CD8-positive, alpha-beta T cell (primary cell): ENCODE measurements at places on chromosomes 12 and 14.
A peak's percentile ranks its signal among the peaks of the same experiment; 100 is the strongest.

- DNase-seq = no peak
Measured at GRCh38 chr12:3033539-3033867, 43.7 kb upstream of the TSPAN9 start.

GRCh38 chr12:110501399-110501751 lies 536 bp downstream of the VPS29 start:
- DNase-seq = no peak

DNA sequence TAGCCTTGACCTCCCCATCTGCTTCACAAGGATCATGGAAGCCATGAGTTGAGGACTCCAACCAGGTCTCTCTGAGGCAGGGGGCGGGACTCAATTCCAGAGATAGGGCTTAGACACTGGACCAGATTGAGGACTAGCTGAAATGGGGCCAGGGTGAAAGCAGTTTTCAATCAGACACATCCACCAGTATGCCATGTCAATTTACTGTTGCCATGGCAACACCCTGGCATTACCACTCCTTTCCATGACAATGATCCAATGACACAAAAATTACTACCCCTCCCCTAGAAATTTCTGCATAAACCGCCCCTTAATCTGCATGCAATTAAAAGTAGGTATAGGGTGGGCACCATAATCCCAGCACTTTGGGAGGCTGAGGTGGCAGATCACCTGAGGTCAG lies 18.6 kb upstream of the DCAF5 start:
- no peak for DNase-seq

GRCh38 chr12:131383741-131384543 lies 326.9 kb upstream of the SFSWAP start:
- DNase-seq = no peak

DNA sequence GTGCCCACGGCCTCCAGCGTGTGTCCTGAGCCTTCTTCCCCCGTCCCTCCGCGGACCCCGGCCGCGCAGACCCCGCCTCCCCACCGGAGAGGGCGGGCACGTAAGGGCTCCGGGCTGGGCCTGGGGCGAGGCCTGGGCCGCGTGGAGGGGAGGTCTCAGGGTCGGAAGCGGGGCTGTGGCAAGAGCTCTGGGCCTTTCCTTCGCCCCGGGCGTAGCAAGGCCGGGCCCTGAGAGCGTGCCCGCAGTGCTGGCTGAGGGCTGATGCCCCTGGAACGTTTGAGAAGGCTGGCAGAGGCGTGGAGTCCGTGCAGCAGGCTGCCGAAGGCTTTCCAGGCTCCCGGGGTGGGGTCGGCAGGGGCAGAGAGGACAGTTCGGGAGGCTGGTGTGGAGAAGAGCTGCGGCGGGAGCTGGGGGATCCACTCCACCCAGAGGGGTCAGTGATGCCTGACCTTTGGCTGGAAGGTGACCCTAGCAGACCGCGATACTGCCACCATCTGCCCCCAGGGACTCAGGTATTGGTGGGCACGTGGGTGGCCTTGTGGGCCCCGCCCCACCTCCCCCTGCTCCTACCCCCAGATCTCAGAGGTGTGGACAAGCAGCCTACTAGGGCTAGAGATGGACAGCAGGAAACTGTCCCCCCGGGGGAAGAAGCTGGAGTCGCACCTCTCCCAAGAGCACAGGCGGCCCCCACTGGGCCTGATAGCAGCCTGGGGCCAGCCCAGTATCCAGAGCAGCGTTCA lies 558 bp downstream of the TEX22 start:
- DNase-seq = no peak

GRCh38 chr12:34625116-34625515 lies 602.8 kb downstream of the ALG10 start:
- DNase-seq = no peak

DNA sequence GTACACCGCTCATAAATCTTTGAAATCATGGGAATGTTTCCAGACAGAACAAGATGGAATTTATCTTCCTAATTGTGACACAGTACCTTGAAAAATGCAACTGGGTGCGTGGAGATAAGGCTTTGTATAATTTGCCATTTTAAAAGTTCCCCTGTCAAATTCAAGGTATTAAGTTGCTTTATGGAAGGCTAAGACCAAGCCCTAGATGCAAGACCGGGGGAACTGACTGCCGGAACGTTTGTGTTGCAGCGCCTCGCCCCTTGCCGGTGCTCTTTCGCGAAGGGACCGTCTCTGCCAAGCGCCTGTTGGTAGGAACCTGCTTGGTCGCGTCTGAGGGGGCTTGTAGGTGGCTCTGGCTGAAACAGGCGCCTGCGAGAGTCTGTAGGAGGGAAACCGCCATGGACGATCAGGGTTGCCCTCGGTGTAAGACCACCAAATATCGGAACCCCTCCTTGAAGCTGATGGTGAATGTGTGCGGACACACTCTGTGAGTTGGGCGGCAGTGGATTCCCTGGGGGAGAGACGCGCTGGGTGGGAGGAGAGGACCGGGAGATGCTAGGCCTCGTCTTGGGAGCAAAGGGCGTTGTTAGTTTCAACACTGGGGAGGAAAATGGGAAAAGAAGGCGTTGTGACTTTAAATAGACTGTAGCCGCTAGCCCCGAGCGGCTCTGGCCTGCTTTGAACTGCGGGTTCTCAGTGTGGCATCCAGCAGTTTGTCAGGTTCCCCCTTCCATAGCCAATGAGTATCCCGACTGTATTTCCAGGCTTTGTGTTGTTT lies at the start of gene MNAT1:
TSS of gene MNAT1 (plus strand) at position 297 of the 778 bp plus-strand sequence. CDS start at position 399, 102 bp downstream.
- peak; percentile 76 for DNase-seq

- no peak for DNase-seq
Measured at GRCh38 chr14:61535458-61535857, 159.9 kb upstream of the HIF1A start.

- no peak for DNase-seq
Measured at GRCh38 chr12:116984098-116984497, 73.3 kb downstream of the FBXW8 start.

DNA sequence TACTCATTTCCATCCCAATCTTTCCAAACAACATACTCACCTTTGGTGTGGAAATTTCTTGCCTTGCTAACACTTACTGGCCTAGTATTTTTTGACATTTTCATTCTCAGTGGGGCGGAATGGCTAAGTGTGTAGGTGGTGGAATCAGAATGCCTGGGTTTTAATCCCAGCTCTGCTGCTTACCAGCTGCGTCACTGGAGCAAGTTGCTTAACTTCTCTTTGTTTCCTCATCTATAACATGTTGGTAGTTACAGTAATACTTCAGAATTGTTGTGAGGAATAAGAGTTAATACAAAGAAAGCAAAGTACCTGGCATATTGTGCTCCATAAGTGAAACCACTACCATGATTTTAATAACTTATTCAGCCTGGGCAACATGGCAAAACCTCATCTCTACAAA lies 3.0 kb upstream of the FAM177A1 start:
- no peak for DNase-seq

- DNase-seq = no peak
Measured at GRCh38 chr14:93061380-93062012, 54.2 kb downstream of the ITPK1 start.

- no peak for DNase-seq
Measured at GRCh38 chr14:20614038-20614840, 23.1 kb upstream of the RNASE12 start.

DNA sequence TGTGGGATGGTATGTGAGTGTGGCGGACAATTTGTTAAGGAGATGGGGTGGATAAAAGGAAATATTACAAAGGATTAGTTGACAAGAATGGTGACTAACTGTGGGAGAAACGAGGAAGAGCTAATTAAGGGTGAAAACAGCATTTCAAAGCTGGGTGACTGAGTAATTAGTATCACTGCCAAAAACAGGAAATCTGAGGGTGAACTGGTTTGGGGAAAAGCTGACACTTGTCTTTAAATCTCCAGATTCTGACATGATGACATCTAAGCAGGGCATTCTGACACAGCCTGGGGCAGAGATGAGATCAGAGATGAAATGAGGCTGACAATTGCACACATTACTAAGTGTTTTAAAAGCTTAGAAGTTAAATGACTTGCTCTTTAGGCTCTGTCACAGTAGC lies 42.4 kb upstream of the CCDC175 start:
- DNase-seq = no peak

DNA sequence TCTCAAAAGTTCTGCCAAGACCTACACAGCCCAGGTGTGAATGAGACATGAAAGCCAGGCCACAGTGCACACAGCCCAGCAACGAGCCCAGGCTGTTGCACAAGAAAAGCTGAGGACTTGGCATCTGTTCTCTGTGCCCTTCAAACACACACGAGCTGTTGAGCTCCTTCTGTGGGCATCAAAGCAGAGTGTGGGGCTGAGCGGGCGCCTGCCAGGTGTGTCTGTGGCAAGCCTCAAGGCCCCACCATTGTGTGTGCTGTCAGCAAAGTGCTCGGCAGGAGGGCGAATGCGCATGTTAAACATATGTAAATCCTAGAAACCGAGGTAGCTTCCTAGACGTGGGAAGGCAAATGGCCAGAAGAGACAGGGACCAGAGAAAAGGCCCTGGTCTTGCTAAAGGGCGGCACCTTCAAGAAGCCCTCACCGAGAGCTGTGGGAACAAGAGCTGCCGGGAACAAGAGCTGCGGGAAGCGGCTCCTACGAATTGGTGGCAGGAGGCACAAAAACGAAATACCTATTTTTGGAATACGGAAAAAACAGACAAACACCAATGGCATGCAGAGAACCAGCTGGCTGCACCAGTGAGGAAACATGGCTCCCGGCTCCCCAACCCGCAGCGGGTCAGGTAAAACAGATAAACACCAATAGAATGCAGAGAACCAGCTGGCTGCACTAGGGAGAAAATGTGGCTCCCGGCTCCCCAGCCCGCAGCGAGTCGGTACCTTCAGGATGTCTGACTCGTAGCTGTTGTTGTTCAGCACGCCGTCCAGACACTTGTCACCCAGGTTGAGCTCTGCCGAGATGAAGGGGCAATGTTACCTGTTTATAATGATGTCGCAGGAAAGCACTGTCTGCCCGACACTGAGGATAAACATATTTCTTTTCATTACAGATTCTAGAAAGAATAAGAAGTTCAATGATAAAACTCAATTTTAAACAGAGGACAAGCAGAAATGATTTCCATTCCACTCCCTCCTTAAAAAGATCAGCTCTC lies 19.0 kb upstream of the GOLGA3 start:
- DNase-seq = peak; percentile 57

- DNase-seq = no peak
Measured at GRCh38 chr12:19771858-19772257, 332.6 kb downstream of the AEBP2 start.

DNA sequence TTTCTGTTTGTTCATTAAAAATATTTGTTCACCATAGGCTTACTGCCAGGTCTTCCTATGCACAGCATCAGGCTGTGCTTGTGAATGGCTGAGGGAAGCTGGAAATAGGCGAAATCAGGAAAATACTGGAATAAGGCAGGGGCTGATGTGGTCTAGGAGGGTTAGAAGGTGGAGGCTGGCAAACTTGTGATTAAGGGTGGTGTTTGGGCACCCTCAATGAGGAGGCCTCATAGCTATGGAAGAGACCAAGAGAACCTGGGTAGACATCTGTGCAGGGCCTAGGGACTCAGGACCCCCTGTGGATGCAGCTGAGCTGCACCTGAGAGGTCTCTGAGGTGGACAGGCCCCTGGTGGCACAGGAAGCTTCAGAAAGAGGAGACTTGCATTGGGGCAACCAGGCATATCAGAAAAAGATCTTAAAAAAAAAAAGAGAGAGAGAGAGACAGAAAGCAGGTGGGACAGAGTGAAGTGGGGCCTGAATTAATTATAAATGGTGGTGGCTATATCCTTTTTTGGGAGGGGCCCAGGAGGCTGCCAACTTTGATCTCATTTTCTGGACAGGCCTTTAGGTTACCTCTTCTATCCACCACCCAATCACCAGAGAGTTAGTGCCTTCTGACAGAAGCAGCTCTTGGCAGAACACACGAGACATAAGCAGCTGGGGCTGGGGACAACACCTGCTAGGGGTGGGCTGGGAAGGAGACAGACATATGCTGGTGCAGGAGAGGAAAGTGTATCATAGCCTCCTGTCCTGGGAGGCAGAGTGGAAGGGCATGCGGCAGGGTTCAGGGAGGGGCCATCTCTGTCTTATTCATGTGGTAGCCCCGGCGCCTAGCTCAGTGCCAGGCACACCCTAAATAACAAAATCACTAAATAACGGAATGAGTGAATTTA lies 46.7 kb upstream of the ATP23 start:
- no peak for DNase-seq

- DNase-seq = no peak
Measured at GRCh38 chr14:22561366-22561660, 27.7 kb downstream of the DAD1 start.
